Activated gamma-delta T cell treated with Interleukin-2 at 50 U/mL for 16 hours (primary cell): ENCODE measurements at places on chromosomes 13 and 19.

DNA sequence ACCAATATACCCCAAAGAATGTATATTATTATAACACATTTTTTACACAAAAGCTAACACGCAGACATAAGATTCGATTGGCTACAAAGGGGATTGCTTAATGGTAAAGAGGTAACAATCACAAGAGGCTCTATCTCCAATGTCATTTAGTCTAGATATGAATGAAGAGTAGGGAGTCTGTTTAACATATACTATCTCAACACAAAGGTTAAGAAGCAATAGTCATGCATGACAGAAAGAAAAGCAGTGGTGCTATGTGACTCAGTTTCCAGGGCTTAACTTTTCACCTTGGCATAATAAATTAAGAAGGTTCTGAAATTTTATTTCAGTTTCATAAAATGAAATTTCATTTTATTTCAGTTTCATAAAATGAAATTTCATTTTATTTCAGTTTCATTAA, 33.3 kb downstream of the UFM1 start:
- DNase-seq = no peak

- no peak for DNase-seq
Measured at GRCh38 chr13:98809345-98809777, 56.9 kb upstream of the SLC15A1 start.

DNA sequence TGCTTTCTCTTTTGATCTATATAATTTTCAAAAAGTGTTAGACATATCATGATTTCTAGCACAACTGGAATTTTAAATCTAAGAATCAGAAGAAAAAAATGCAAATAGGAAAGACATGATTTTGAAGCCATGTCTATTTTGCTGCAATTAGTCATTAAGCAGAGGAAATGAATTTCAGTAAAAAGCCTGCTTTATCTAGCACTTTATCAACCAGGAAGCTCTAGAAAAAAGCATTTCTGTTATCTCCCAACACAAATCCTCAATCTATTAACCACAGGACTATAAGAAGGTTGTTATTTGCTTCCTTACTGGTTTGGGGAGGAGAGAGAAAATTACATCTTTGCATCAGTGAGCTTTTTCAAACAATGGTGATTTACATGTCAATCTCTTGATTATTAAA, 716.7 kb downstream of the DIAPH3 start:
- DNase-seq = no peak

DNA sequence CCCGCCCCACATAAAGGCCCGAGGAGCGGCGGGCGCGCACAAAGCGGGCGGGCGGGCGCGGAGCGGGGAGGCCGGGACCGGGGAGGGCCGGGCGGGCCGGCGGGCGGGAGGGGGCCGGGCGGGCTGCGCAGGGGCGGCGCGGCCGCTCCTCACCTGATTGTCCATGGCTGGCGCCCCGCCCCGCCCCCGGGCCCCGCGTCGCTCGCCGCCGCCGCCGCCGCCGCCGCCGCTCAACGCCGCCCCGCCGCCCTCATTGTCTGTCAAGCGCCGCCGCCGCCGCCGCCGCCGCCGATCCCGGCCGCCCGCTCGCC, 200 bp downstream of the MLLT1 start:
- DNase-seq = no peak

DNA sequence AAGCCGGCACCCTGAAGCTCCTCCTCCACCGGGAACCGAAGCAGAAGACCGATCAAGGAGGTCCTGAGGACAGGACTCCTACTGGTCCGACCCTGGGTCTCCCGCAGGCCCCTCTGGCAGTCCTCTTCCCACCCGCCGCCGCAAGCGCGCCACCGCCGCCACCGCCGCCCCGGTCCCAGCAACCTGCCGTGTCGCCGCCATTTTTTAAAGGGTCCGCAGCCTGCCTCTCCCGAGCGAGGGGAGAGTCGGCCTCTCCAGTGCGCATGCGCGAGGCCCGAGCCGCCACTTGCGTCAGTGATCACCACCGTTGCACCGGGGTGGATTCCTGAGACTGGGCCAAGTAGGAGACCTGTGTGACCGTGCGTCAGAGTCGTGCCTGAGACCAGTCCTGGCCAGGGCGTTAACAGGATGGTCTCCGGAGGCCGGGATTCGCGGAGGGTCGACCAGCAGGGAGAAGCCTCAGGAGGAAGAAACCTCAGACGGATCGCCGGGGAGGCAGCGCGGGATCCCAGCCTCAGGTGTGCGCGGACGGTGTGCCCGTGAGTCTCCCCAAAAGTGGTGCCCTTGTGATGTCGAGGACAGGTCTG, 51.6 kb downstream of the ZNF146 start:
- DNase-seq = no peak

- no peak for DNase-seq
Measured at GRCh38 chr19:525029-525428, 6.5 kb upstream of the CDC34 start.

DNA sequence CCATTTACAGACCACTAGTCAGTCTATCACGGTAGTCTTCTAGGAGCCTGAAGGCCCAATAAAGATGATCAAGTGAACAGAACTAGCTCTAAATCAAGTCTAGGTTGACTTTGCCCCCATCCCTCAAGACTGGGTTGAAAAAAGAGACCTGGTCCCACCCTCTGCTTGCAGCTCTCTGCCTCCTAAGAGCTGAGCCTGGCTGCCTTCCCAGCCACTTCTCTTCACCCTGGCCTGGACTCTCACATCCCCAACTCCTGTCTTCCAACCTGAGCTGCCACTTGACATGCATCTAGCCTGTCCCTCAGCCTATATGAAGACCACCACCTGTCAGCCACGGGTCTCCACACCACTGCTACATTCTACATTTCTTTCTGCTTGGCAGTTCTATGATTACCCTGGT, 99.6 kb downstream of the FOXO1 start:
- no peak for DNase-seq

DNA sequence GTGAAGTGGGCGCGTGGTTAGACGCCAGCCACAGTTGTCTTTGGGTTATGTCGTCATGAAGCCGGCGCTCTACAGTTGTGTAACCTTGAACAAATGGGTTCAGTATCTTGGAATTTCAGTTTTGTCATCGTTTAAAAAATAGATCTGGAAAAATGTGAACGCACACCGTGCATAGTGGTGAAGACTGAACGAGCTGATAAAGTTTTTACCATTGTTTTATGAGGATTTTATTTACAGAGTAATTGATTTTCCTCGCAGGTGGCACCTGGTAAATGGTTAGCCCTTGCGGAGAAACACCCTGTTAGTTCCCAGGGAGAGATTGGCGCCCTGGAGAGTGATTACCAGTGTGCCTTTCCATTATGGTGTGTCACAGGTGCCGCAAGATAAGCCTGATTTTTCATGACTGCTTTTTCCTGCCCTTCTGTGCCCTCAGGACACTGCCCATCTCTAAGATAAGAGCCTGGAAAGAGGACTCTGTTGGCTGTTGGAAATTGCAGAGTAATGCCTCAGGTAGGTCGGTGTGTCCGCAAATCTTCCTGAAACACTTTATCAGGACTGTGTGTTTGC, 577 bp downstream of the ZNF181 start:
- no peak for DNase-seq

DNA sequence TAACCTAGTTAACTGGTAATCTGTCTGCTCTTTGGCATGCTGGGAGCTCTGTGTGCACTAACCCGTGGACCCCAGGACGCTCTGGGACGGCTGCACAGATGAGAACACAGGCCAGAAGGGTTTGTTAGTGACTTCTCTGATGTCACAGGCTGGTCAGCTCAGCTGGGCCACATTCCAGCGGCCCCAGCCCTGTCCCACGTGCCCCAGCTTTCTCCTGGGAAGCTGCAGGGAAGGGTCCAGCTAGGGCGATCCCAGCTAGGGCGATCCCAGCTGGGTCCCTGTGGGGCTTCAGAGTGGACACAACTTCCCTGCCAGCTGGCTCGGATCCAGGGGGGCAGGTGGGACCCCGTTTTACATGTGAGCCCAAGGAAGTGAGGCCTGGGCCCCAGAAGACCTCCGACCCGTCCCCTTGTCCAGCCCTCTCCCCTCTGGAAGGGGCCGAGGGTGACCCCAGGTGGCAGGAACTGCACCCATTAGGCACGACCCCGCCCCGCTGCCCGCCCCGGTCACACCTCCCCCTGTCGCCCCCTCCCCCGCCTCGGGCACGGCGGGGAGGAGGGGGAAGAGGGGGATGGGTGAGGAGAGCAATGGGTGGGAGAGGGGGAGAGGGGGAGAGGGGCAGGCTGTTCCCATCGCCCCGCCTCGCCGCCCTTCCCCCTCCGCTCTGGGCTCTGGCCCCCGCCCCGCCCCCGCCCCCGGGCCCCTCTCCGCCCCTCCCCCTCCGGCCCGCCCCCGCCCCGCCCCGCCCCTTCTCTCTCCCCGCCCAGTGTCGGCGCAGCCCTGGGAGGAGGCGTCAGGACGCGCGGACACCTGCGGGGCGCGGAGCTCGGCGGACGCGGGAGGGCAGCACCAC, 75.2 kb upstream of the MCF2L start:
- no peak for DNase-seq

DNA sequence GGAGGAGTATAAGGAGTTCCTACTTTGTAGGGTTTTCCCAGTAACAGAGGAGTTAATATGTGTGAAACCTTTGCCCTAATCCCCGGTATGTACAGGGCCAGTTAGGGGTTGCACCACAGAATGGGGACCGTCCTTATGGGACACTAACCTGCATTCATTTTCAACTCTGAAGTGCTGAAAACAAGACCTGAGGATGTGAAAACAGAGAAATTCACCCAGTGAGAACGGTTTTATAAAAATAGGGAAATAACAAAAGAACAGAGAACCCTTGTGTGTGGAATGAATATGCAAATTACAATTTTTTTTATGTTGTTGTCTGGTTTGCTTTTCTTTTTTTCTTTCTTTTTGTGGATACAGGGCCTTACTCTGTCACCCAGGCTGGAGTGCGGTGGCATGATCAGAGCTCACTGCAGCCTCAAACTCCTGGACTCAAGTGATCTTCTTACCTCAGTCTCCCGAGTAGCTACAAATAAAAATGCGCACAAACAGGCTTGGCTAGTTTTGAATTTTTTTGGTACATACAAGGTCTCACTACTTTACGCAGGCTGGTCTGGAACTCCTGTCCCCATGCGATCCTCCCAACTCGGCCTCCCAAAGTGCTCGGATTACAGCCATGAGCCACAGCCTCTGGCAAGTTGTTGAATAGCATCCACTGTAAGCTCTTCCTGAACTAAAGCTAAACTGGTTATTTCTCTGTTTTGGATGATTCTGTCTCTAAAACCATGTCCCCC, 10.6 kb downstream of the CLC start:
- no peak for DNase-seq

GRCh38 chr19:43524922-43525835, 1.8 kb downstream of the ETHE1 start:
- DNase-seq = peak; percentile 24

DNA sequence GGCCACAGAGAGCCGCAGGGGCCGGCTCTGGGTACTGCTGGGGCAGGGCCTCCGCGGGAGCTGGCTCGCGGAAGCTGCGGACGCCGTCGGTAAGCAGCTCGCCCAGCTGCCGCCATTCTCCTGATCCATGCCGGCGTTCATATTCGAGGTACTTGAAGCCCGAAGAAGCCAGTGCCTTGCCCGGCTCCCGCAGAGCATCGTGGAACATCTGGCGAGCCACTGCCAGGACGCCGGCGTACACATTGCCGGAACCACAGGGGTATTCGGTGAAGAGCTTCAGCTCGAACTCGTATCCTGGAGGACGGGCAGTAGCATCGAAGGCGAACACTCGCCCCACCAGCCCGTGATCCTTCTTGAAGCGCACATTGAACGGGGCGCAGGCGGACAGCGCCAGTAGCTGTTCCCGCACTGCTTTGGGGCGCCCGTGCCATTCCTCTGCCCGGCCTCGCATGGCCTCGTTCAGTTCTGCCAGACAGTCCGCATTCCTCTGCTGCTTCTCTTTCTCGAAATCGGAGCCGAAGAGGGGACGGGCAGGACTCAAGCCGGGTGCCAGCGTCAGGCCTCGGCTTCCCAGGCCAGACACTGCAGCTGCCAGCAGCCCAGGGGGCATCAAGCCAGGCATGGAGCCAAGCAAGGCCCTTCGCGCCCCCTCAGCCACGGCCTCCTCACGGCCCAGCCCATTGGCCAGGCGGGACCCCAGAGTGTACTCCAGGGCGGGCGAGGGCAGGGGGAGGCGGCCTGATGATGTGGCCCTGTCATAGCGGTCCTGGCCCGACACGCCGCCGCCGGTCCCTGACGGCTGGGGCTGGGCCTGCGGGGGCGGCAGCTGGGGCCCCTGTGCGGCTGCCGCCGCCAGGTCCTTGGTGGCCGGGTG, 1.0 kb downstream of the IRF2BP1 start:
- DNase-seq = no peak

DNA sequence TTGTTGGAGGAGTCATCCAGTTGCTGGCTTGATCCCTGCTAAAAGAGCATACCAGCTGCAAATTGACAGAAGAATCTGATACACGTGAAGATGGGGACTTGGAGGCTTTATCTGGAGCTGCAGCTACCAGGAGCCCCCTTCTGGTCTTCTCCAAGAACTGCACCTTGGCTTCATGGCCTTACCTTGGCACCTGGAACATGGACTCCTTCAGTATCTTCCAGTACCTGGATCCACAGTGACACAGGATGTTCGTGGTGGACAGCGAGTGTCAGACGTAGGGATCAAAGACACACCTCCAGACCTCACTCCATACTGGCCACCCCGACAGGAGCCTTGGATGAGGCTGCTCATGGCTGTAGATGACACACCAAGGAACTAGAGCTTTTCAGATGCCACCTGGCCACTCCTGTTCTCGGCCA, 9.9 kb upstream of the ACSBG2 start:
- DNase-seq = peak; percentile 55

GRCh38 chr19:15265850-15266248, 33.6 kb upstream of the EPHX3 start:
- DNase-seq = no peak

- DNase-seq = no peak
Measured at GRCh38 chr19:6198896-6199239, 63.4 kb downstream of the ACSBG2 start.

- no peak for DNase-seq
Measured at GRCh38 chr19:40752257-40752781, 1.3 kb downstream of the SNRPA start.

- DNase-seq = no peak
Measured at GRCh38 chr13:91123456-91124127, 223.9 kb upstream of the MIR17HG start.

DNA sequence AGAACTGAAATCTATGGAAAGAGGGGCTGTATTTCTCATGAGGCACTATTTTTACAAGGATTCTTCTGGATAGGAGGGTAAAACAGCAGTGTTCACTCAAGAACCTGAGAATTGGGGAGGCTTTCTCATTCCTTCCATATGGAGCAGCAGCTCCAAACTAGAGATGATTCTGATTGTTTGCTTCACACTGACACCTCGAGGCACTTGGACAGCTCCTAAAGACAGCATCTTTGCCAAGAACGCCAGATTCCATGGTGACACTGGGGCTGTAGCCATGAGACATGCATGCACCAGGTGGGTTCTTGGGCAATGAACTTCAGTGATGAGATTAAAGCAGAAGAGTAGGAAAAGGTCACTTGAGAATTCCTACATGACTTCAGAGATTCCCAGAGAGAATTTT, 361.5 kb upstream of the HTR2A start:
- no peak for DNase-seq

- no peak for DNase-seq
Measured at GRCh38 chr19:995051-995827, 5.0 kb upstream of the GRIN3B start.

- no peak for DNase-seq
Measured at GRCh38 chr13:50153876-50154275, 138.6 kb downstream of the KCNRG start.
